Placental pericyte (primary cell): ENCODE measurements at places on chromosomes 4 and X. TPM values are rescaled to one million over a fixed set of nuclear protein-coding genes. Genes with fewer than 3 reads are reported as not detected.

Gene HMGN5
- total RNA-seq, result 1.1 TPM in 2 replicates

Gene PTPN13
- 46.8 and 59.6 TPM in 2 replicates for total RNA-seq

Gene CSN1S1
- total RNA-seq, result not detected in 2 replicates

Gene ZCCHC18
- under 0.01 and 0.29 TPM in 2 replicates for total RNA-seq

Gene ADAMTS3
- 1.5 and 4.0 TPM in 2 replicates for total RNA-seq

Gene GLRA3
- not detected in 2 replicates for total RNA-seq

Gene LINC00632
- total RNA-seq, result 3.9 and 5.3 TPM in 2 replicates

Gene ZAR1
- total RNA-seq, result not detected in 2 replicates

Gene EDNRA
- total RNA-seq, result 1.3 and 13.2 TPM in 2 replicates

Gene SLC49A3
- 5.5 and 15.9 TPM in 2 replicates for total RNA-seq

Gene CXorf49
- not detected in 2 replicates for total RNA-seq

Gene UTP3
- total RNA-seq, result 17.5 and 26.0 TPM in 2 replicates

Gene RNF128
- 1.5 and 11.0 TPM in 2 replicates for total RNA-seq

Gene NPFFR2
- 6.1 and 9.0 TPM in 2 replicates for total RNA-seq

Gene DOCK11
- 31.2 and 40.3 TPM in 2 replicates for total RNA-seq

Gene PARM1
- total RNA-seq, result 3.7 and 12.9 TPM in 2 replicates

Gene CCNA2
- 2.0 and 129 TPM in 2 replicates for total RNA-seq

Gene SPRY1
- 23.8 and 66.1 TPM in 2 replicates for total RNA-seq

Gene SUPT20HL2
- under 0.01 and 0.43 TPM in 2 replicates for total RNA-seq

Gene LEF1
- 0.44 and 5.6 TPM in 2 replicates for total RNA-seq

Gene MGAT4D
- total RNA-seq, result not detected in 2 replicates

Gene FAM133A
- 0.14 TPM in 1 of 2 replicates, not detected in the other for total RNA-seq

Gene PABPC1L2B
- total RNA-seq, result not detected in 2 replicates

Gene TMSB15A
- total RNA-seq, result 1.0 TPM in 1 of 2 replicates, not detected in the other

Gene PPEF2
- total RNA-seq, result under 0.01 TPM in 1 of 2 replicates, not detected in the other

Gene IL1RAPL2
- 5.4 TPM in 1 of 2 replicates, not detected in the other for total RNA-seq

Gene CT47B1
- total RNA-seq, result not detected in 2 replicates

Gene CTAG1A
- total RNA-seq, result not detected in 2 replicates

Gene RPS6KA6
- under 0.01 and 1.9 TPM in 2 replicates for total RNA-seq

Gene GBA3
- total RNA-seq, result not detected in 2 replicates

Gene MID1
- total RNA-seq, result 4.6 and 9.4 TPM in 2 replicates

Gene SATL1
- not detected in 2 replicates for total RNA-seq

Gene MAGEB2
- 2.4 TPM in 1 of 2 replicates, not detected in the other for total RNA-seq

Gene CLCN4
- 5.0 and 7.2 TPM in 2 replicates for total RNA-seq

Gene HSFX4
- total RNA-seq, result not detected in 2 replicates

Gene RAB28
- total RNA-seq, result 14.0 and 19.5 TPM in 2 replicates

Gene SRPX2
- 40.9 and 73.2 TPM in 2 replicates for total RNA-seq

Gene NPY2R
- not detected in 2 replicates for total RNA-seq

Gene SMIM10L2A
- total RNA-seq, result under 0.01 TPM in 1 of 2 replicates, not detected in the other

Gene GEMIN8
- 11.2 and 14.2 TPM in 2 replicates for total RNA-seq

Gene UGT2B11
- total RNA-seq, result not detected in 2 replicates
